ENCODE measurements at places on chromosomes 2 and 18.

- no peak for DNase-seq
Observed at GRCh38 chr2:241112592-241112991, 10.5 kb upstream of the MTERF4 start.

DNA sequence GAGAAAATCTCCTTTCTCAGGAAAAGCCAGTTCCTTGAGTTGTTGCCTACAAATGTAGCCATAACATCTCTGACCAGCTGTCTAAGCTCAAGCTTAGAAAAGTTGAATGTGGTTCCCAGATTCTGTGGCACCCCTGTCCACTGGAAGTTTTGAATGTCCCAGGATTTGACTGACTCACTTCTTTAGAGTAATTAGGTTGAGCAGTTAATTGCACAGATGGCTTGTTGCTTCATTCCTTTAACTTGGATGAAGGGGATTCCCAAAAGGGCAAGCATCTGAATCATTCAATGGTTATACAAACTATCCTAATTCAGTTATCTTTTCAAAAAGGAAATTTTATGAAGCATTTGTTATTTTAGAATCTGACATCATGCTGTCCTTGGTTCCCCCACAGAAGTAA is 374.7 kb downstream of the LNPK start:
- no peak for DNase-seq

- no peak for DNase-seq
Observed at GRCh38 chr2:3129867-3130266, 247.8 kb downstream of the EIPR1 start.

DNA sequence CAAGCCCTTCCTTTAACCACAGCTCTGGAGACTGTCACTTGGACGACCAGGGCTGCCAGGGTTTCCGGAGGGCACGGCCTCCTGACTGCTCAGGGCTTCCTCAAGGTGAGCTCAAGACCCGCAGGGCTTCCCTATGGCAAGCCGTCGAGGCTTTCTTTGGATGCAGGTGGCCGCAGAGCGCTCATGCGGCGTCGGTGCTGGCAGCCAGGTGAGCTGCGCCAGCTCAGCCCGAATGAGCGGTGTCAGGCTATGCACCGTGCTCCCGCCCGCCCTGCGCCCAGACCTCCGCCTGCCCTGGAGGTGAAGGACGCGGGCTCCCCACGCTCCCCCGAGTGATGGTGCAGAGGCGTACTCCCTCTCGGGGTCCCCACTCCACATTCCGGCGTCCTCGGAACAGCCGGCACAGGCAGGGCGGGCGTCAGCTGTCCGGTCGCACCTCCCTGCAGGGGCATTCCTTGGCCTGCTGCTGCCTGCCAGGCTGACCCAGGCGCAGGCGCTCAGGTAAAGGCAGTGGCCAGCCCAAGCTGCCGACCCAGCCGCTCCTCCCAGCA is 20.8 kb upstream of the TUBB6 start:
- no peak for DNase-seq

DNA sequence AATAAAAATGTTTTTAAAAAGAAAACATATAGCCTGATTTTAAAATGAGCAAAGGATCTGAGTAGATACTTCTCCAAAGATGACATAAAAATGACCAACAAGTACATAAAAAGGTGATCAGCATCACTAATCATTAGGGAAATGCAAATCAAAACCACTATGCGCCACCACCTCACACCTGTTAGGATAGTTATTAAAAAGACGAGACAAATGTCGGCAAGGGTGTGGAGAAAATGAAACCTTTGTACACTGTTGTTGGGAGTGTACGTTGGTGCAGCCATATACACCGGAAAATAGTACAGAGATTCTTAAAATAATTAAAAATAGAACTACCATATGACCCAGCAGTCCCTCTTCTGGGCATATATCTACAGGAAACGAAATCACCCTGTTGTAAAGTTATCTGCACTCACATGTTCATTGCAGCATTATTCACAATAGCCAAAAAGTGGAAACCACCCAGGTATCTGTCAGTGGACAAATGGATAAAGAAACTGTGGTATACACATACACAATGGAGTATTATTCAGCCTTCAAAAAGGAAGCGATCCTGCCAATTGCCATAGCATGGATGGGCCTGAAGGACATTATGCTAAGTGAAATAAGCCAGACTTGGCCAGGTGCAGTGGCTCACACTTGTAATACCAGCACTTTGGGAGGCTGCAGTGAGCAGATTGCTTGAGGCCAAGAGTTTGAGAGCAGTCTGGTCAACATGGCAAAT is 91.6 kb downstream of the PRKRA start:
- DNase-seq, result no peak

- no peak for DNase-seq
Observed at GRCh38 chr2:236250286-236250685, 13.9 kb downstream of the ASB18 start.

DNA sequence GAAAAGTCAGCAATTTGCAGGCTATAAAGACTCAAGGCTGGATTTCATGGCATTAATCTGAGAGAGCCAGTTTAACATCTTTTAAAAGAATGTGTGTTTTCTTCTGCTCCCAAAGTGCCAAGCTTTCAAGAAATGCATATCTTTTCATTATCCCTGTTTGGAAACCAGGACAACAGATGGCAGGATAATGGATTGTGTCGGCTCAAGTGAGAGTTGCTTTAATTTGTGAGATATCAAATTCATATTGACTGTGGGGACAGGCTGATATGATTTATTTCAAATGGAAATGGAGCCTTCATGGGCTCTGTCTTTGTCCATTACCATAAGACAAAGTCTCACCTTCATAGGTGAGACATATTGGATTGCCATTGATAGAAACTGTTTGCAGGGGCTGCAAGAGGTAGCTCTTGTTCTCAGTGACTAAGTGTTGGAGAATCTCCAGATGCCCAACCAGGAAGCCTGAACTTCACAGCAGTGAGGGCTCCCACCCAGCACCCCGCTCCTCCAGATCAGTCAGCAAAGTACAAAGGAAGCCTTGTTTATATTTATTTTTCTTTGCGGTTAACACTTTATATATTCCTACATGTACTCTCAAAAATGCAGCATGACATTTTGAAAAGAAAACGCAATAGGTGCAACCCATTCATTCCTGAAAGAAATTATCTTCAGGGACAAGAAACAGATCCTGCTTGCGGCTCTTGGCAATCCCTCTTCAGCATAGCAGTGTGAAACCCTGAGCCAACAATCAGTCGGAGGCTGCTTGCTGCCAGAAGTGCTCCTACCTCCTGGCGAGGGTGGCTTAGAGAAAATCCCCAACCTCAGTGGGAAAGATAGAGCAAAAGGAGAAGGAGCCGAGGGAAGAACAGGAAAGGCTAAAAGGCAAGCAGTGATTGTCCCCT is 65.8 kb upstream of the ATL2 start:
- DNase-seq, result no peak

- DNase-seq, result no peak
Observed at GRCh38 chr18:22844190-22844589, 88.9 kb upstream of the RBBP8 start.

GRCh38 chr2:218716070-218716469 is 5.4 kb downstream of the TTLL4 start:
- no peak for DNase-seq

- no peak for DNase-seq
Observed at GRCh38 chr2:112669667-112670066, 23.9 kb downstream of the SLC20A1 start.

DNA sequence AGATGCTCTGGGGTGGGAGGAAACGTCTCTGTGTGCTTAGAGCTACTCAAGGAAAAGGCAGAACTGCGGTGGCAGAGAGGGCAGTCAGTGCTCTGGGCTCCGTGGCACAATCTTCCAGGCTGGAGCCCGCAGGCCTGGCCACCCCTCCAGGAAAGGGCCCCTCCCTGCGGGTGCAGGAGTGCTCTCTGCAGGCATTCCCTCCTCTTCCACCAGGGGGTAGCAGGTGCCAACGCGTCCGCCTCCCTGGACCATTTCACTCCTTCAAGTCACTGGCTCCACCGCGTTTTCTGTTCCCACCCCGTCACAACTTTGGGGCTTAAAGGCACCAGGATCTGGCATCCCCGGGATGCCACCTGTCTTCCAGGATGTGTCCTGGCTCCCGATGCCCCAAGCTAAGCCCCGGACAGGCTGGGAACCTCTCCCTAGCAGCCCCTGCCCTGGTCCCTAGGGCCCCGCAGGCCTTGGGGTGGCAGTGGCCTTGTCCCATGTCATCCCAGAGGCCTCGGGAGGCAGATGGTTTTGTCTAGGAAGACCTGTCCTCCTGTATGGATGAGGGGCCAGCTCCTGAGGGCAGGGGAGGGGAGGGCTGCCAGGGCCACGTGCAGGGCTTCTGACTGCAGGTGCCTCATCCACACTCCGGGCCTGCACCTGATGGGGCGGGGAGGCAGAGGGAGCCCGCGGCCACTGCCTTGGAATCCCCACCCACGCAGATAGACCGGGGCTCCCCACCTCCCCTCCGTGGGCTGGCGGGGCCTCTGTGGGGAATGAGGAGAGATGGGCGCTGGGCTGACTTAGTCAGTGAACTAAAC is 26.4 kb downstream of the KCNIP3 start:
- DNase-seq, result no peak

- no peak for DNase-seq
Observed at GRCh38 chr2:207825978-207826377, 56.3 kb upstream of the FZD5 start.

Data from dorsolateral prefrontal cortex (tissue), 122 donors.